ENCODE measurements at places on chromosomes 6 and 20.

DNA sequence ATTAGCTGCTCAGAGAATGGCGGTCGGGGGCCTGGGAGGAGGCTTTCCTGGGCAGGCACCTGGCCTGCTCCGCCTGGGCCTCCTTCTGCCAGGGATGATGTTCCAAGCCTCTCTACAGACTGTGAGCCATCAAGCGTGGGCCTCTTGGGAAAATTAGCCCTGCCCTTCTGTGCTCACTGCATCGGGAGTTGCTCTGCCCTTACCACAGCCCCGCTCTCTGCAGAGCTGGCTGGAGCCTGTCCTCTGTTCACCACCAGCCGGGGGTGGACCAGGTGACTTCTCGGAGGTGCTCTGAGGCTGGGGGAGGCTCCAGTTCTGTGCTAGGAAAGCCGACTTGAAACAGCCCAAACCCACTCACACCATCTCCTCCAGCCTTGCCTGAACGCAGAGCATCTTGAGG is 24.2 kb downstream of the MDGA1 start:
- no peak for DNase-seq

DNA sequence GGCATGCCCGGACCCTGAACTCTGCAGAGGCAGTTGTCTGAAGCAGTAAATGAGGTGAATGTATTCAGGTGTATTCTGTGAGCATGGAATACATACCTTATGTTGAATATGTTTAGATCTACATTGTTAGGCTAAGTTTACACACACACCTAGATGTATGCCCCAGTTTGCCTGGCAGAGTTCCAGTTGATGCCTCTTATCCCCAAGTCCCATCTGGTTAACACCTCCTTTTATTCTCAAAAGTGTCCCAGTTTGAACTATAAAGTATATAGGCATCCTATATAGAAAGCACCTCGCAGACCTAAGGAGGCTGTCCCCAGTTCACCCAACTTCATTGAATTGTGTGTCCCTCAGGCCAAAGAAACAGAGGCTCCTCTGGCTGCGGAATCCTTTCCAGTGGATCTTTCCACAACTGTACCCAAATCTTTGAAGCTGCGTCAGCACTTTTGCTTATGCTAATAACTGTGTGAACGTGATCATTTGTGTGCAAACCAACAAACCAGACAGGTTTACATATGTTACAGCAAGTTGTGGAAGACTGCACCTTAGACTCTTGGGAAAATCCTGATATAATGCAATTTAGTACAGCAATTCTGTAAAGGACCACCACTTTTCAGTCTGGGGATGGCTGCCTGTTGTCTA is 4.8 kb upstream of the DHX35 start:
- DNase-seq: no peak

- no peak for DNase-seq
Measured at GRCh38 chr20:64119681-64120341, 12.4 kb upstream of the NPBWR2 start.

- DNase-seq: no peak
Measured at GRCh38 chr6:9711365-9711764, 703.5 kb downstream of the TFAP2A start.

DNA sequence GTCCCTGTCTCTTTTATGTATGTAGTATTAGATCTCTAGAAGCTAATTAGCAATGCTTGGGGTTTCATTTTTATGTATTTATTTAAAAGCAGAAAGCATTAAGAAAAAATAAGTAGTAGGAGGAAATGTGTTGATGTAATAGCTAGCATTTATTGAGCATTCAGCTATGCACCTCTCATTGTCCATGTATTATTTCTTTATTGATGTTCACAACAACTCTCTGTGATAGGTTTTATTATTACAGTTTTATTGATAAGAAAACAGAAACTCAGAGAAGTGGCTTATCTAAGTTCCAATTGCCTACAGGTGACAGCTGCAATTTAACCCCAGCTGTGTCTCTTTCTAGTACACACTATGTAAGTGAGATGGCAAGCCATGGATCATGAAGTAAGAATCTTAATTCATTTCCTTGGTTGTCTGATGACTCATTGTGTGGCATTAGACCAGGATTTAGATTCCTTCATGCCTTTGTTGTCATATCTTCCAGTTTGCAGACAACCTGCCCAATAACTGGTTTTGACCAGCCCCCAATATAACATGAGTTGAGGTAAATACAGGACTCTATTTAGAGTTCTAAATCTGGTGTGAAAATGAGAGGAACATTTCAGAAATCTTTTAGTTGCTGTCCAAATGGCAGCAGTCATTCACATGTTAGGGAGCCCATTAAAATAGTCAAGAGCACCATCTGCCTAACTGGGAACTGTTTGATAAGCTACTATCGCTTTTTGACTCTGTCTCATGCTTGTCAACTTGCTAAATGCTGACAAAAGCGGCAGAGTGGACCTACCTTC is 170.8 kb upstream of the PHACTR1 start:
- no peak for DNase-seq

DNA sequence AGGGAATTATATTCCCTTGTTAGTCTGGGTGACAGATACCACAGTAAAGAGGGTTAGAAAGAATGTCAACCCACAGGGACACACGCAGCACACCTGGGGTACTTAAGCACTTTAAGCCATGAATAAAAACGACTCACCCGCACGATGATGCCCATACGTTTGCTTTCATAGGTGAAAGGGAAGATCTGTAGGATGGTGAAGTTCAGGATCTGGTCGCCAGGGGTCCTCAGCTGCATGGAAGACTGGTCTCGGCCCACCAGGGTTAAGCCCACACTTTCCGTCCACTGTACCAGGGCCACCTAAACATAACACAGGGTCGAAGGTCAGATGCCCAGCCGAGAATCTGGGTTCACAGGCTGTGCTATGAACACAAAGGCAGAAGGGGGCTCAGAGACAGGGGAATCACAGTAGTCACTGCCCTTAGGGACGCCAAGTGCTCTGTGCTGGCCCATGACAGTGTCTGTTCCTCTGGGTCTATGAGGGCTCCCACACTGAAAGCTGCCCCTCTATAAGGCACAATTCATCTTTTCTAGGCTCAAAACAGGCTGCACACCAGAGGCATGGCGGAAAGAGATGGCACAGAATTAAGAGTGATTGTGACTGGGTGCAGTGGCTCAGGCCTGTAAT is 96.8 kb upstream of the NFATC2 start:
- peak; percentile 56 for DNase-seq

GRCh38 chr6:113329942-113330635 is 527.1 kb upstream of the MARCKS start:
- no peak for DNase-seq

- DNase-seq: no peak
Measured at GRCh38 chr6:4914420-4915159, 89.2 kb downstream of the RPP40 start.

GRCh38 chr6:37036146-37036545 is 30.7 kb downstream of the FGD2 start:
- no peak for DNase-seq

DNA sequence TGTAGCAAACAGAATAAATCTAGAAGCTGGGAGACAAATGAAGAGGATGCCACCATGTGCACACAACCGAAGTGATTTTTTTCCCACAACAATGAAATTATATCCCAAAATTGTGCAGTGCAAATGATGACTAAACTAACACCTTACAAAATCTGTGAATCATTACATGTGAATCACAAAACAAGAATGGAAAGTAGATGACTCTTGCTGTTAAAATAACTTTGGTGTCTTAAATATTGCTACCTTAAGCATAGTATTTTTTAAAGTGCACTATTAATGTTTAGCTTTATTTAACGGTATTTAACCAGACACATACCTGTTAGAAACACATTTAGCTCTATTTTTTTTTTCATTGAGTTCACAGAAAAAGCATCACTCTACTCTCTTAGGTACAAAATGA is 190.8 kb downstream of the TBC1D32 start:
- DNase-seq: no peak

- no peak for DNase-seq
Measured at GRCh38 chr6:36978421-36979346, 7.3 kb downstream of the MTCH1 start.

DNA sequence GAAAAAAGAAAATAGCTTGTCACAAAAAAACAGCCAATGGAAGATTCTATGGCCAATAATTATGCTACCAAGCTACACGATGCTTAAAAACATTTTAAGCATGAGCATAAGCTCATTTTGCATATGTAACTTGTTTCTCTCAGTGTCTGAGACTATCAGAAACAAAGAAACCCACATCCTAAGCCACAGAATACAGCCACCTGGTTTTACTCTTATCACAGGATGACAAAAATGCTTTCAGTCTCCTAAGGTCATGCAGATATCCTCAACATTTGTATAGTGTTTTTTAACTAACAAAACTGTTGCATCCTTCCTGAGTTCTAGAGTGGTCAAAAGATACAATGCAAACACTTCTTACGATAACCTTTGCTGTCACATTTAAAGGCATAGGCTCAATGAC is 172.1 kb upstream of the RUNX2 start:
- DNase-seq: no peak

DNA sequence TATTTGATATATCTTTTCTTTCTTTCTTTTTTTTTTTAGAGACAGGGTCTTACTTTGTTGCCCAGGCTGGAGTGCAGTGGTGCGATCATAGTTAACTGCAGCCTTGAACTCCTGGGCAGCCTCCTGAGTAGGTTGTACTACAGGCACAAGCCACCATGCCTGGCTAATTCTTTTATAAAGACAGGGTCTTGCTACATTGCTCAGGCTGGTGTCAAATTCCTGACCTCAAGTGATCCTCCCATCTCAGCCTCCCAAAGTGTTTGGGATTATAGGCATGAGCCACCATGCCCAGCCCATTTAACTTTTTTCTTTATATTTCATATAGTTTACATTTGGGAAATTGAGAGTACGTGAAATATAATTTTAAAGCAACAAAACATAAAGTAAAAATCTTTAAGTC is 10.1 kb downstream of the NUS1 start:
- no peak for DNase-seq

DNA sequence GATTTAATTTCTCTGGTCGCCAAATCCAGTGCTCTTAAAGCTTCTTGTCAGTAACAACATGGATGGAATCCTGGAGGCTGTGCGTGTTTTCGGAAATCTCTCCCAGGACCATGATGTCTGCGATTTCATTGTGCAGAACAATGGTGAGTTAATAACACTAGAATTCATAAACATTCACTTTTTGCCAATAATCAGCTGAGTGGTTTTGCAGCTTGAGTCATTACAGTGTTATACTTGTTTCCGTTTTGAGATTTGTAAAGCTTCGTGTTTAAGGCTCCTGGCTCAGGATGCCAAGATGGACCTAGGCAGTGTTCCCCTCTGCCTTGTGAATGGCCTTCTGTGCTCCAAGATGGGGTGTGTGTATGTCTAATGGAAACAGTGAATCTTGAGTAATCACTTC is 113.8 kb downstream of the ARMC2 start:
- no peak for DNase-seq

GRCh38 chr6:133339543-133340384 is 98.6 kb downstream of the EYA4 start:
- DNase-seq: no peak

DNA sequence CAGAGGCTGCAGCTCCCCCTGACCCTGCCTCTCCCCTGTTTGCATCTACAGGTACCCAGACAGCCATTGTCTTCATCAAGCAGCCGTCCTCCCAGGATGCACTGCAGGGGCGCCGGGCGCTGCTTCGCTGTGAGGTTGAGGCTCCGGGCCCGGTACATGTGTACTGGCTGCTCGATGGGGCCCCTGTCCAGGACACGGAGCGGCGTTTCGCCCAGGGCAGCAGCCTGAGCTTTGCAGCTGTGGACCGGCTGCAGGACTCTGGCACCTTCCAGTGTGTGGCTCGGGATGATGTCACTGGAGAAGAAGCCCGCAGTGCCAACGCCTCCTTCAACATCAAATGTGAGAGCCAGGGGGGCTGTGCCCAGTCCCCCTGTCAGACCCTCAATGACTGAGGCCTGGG is 42.1 kb upstream of the SRF start:
- no peak for DNase-seq

GRCh38 chr6:70131528-70131927 is 171.4 kb downstream of the COL9A1 start:
- no peak for DNase-seq

- DNase-seq: no peak
Measured at GRCh38 chr6:145258122-145258521, 477.2 kb downstream of the EPM2A start.

DNA sequence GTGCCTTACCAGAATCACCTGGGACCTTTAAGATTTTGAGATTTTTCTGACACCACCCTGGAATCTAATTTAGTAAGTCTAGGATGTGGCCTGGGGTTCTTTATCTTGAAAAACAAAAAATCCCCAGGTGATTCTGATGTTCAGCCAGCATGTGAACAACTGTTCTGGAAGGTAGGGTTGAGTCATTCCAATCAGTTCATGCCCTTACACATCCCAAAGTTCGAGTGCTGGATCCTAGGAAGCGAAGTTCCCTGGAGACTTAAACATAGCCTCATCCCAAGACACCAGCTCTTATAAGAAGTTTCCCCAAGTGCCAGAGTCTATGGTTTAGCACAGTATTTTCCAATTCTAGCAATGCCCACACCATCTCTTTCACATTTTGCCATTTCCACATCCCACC is 6.3 kb upstream of the TSHZ2 start:
- DNase-seq: no peak

- no peak for DNase-seq
Measured at GRCh38 chr6:118165500-118165899, 258.4 kb downstream of the SLC35F1 start.

GRCh38 chr20:4451487-4452081 is 270.1 kb upstream of the PRND start:
- no peak for DNase-seq

DNA sequence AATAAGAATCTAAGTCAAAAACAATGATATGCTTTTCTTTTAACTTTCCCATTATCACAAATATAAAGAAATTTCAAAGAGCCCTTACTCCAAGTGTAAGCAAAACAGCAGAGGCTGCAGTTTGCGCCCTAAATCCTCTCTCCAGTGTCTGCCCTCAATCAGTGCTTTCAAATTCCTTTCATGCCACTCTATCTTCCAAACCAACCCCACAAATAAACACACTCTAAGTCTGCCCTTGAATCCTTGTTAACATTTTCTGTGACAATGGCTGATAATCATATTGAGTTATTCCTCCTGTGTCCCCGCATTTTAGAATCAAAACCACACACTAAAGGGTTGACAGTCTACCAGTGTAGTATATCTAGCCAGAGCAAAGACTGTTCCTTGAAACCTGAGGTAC is 317.9 kb upstream of the MARCKS start:
- no peak for DNase-seq

- no peak for DNase-seq
Measured at GRCh38 chr20:48456366-48457192, 371.2 kb downstream of the PREX1 start.

DNA sequence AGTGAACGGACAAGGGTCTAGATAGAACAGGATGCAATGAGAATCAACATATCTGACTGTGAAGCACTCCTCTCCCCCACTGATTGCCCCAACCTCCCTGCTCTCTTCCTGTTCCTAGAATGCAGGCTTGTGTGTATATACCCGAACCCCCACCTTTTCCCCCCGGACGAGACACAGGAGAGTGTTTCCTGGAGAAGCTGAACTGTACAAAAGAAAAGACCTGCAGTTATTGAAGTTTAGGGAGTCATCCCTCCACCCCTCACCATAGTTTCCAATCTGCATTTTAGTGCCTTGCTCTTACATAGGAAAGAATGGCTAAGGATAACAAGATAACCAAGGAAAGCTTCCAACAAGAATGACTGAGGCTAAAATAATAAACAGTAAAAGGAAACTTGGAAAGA is 55.5 kb upstream of the PDE10A start:
- no peak for DNase-seq

- no peak for DNase-seq
Measured at GRCh38 chr6:31575952-31576685, 754 bp downstream of the TNF start.

Data from activated T-cell treated with anti-CD3 and anti-CD28 coated beads for 48 hours (primary cell).